ENCODE measurements at places on chromosomes 7 and 10.

DNA sequence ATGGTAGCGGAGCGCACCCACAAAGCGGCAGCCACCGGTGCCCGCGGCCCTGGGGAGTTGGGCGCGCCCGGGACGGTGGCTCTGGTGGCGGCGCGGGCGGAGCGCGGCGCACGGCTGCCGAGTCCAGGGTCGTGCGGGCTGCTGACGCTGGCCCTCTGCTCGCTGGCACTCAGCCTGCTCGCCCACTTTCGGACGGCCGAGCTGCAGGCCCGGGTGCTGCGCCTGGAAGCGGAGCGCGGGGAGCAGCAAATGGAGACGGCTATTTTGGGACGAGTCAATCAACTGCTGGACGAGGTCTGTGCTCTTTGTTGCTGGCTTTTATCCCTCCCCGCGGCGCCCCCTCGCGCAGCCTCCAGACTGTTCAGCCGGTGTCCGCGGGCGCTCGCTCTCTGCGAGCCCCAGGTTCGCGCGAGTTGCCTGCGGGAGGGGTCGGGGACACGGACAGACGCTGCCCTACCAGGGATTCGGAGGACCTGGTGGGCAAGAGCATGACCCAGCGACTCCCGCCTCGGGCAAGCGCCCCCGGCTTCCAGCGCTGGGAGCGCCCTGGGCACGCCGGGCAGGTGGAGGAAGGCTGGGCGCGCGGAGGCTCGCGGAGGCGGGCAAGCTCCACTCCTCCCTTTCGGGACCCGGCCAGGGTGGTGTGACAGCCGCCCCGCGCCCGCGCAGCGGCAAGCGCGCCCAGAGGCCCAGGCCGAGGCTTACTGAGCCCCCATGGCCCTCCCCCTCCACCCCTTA lies 887 bp downstream of the COL13A1 start:
- DNase-seq = no peak

GRCh38 chr10:34206935-34207268 lies 608.2 kb downstream of the PARD3 start:
- DNase-seq = no peak

- no peak for DNase-seq
Measured at GRCh38 chr7:30662431-30662939, 19.8 kb downstream of the CRHR2 start.

DNA sequence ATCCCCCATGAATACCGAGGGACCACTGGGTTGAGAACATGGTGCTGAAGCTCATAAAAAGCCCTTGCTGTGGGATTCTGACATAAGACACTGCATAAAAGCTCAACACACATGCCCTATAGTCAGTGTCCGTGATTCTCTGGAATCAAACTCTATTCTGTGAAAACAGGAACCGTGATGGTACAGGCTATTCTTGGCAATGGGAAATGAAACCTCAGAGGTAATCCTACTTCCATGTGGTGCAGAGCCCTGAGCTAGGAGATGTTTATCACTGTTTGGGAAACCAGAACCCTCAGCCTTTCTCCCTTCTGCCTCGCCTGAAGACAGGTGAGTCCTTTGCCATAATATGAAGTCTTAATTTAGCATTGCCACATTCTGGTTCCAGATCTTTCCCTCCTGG lies 80.8 kb upstream of the PRSS1 start:
- DNase-seq = no peak

DNA sequence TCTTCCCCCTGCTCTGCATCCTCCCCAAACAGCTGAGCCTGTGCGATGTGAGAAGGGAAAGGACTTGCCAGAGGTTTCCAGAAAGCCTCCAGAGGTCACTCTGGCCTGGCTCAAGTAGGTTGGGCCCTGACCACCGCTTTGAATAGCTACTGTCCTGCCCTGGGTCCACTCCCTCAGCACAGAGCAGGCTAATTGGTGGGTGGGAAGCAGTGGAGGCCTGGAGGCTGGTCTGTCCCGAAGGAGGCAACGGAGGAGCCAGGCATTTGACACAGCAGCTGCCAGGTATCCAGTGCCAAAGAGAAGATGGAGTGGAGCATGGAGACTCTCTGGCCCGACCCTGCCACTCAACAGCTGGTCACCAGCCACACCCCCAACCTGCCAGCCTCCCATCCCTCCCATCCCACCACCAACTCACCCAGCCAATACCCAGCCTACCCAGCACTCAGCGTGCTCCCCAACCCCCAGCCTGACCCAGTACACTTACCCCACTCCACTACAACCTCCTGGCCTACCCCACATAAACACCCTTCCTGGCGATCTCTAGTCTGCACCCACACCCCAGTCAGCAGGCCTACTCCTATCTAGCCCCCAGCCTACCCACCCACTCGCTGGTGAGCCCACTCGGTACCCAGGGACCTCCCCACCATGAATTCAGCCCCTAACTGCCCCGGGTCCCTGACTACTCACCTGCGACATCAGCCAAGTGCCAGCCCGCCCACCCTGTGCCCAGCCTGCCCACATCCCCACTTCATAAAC lies 64.6 kb upstream of the COL13A1 start:
- DNase-seq = no peak
